ENCODE measurements at places on chromosomes 1 and 21.

GRCh38 chr1:54475357-54475881, 69.2 kb upstream of the SSBP3 start:
- peak; percentile 41 for DNase-seq

DNA sequence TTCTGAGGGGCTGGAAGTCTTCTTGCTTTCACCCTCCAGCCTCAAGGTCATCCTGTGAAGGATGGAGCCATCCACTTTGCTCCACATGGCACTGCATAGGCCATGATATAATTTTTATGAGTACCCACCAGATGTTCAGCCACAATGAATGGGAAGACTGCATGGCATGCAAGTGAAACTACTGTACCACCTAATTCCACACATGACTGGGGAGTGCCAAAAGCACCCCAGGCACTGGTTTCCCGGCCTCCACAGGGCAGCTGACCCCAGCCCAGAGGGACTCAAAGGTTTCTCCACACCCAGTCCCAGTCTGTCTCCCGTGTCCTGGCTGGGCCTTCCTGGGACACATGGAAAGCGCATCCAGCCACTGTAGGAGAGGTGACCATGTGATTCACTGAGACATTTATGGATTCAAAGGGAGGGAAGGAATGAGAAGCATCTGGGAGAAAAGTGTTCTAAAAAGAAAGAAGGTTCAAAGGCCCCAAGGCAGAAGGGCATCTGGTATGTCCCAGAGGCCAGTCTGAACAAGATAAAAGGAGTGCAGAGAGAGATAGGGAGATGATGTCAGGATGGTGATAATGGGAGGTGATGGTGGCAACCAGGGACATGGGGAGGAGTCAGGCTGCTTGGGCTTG, 12.1 kb downstream of the RHOU start:
- no peak for DNase-seq

- DNase-seq, result no peak
Observed at GRCh38 chr1:157367870-157368269, 184.4 kb downstream of the FCRL5 start.

- no peak for DNase-seq
Observed at GRCh38 chr1:39895731-39896480, 5.8 kb downstream of the MYCL start.

- DNase-seq, result no peak
Observed at GRCh38 chr1:24929398-24930259, 447 bp downstream of the RUNX3 start.

DNA sequence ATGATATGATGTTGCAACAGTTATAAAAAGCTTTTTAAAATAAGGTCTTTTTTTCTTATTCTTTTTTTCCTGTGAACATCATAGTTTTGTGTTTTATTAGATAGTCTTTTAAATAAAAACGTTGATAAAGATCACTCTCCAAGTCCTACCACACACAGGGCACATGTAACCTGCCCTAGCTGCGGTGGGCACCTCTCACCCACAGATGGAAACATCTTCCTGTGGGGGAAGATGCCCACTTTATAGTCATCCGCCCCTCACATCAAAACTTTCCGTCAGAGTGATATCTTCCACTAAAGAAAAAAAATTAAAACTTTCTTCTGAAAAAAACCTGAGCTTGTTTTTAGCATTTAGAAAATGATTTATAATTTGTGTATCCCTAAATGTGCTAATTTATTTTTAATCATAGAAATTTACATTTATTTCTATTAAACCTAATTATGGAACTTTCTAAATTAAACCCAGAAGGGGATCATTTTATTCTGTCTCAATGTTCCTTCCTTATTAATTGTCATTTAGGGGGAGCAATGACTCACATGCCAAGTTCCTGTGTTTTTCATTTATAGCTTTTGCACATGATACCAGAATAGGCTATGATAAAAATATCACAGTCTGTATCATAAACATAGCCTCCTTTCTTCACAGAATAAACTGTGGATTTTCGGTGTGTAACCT, 24.7 kb downstream of the TNFRSF9 start:
- no peak for DNase-seq

DNA sequence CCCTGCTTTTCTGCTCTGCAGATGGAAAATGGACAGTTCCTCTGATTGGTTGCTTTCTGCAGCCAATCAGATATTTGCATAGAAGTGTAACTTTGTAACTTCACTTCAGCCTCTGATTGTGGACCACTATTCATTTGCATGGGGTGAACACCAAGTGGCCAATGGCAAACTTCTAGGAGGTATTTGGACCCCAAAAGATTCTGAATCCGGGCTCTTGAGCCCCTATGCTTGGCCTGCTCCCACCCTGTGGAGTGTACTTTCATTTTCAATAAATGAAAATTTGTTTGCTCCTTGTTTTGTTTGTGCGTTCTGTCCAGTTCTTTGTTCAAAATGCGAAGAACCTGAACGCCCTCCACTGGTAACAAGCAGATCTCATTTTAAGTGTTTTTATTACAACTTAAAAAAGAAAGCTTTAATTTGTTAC, 6.4 kb upstream of the GSTM4 start:
- no peak for DNase-seq

- no peak for DNase-seq
Observed at GRCh38 chr1:6500544-6501278, 9.2 kb upstream of the PLEKHG5 start.

DNA sequence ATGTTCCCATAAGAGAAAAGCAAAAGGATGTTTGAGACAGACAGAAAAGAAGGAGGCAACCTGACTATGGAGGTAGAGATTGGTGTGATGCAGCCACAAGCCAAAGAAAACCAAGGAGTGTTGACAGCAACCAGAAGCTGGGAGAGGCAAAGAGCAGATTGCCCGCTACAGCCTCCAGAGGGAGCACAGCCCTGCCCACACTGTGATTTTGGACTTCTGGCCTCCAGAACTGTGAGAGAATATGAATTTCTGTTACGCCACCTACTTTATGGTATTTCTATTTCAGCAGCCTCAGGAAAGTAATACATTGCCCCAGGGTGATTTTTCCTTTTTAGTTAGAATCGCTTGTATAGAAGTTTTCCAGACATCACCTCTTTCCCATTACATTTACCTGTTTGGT, 28.4 kb downstream of the SLAMF6 start:
- DNase-seq, result no peak

- DNase-seq, result no peak
Observed at GRCh38 chr21:25578056-25578961, 29.0 kb downstream of the MRPL39 start.

DNA sequence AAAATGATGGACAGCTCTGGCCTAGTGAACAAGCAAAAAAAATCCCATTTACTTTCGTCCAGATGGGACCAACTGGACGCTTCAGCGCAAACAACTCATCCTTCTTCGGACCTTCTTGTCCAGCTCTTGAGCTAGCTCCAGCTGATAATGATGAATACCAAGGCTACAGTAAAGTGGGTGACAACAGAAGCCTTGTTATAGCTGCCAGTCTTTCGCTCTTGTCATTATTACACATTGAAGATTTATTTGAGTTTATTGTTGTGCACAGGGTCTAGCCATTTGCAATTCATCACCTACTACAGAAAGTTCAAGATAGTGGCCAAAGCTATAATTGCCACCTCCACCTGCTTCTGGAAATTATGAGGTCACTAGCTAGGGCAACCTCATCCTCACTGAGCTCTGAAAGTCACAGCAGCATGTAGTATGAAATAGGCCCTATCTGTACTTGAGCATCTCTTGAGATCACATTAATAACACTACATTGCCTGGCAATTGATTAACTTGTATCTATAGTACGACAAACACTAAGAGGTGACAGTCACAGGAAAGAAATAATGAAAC, 76.9 kb downstream of the GPATCH2 start:
- DNase-seq, result no peak

- no peak for DNase-seq
Observed at GRCh38 chr1:68230484-68230802, 1.9 kb downstream of the WLS start.

GRCh38 chr21:19566975-19567374, 1163.4 kb upstream of the TMPRSS15 start:
- DNase-seq, result no peak

DNA sequence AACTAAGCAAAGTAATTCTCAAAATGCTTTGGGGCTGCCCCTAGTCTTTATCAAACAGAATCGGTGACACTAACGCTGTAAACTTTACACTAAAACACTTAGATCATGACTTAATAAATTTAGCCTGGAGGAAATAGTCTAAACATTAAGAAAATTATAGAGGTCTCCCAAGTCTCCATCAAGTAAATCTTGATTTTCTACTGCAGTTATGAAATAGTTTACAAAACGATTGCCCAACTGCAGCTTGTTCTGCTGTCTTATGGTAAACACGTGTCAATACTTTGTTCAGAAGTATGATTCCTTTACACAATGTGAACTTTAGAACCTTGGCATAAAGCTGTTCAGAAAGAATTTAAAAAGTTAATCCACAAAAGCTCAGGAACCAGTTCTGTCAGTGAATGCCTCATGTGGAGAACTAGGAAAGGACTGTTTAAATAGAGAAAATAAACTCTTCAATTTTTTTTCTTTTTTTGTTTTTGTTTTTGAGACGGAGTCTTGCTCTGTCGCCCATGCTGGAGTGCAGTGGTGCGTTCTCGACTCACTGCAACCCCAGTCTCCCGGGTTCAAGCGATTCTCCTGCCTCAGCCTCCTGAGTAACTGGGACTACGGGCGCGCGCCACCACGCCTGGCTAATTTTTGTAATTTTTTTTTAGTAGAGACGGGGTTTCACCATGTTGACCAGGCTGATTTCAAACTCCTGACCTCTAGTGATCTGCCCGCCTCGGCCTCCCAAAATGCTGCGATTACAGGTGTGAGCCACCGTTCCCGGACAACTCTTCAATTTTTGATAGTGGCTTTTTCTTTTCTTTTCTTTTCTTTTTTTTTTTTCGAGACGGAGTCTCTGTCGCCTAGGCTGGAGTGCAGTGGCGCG, 1.6 kb downstream of the DDI2 start:
- DNase-seq, result no peak

GRCh38 chr21:45892916-45893739, 88.4 kb upstream of the COL6A1 start:
- DNase-seq, result no peak

GRCh38 chr1:180937624-180938225, 25.0 kb downstream of the KIAA1614 start:
- no peak for DNase-seq

GRCh38 chr1:172003766-172004530, 162.7 kb downstream of the DNM3 start:
- DNase-seq, result no peak

GRCh38 chr1:67955591-67955990, 94.8 kb downstream of the DIRAS3 start:
- DNase-seq, result no peak

Measured in 8988T (cell line).